Effector memory CD4-positive, alpha-beta T cell (primary cell): ENCODE measurements at places on chromosomes 12 and 14.

DNA sequence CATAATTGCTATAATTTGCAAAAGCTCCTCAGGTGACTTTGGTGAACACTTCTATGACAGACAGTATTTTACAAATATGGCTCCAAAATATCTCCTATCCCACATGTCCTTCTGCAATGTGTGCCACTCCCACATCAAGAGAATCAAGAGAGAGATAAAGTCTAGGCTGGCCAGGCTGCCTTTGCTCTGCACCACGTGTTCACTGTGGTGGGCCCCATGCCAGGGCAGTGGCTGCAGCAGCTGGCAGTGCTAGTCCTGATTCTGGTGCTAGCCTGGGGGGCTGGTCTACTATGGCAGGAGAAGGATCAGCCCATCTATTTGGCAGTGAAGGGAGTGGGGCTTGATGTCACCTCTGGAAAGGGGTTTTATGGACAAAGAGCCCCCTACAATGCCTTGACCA lies 86.3 kb downstream of the DRAM1 start:
- no peaks in the 10 kb centered on the region for H3K27me3 ChIP-seq
- no peak overlapping the region for H3K27ac ChIP-seq
- DNase-seq = no peak
- H3K36me3 ChIP-seq = no peaks in the 10 kb centered on the region
- no peak overlapping the region for H3K4me3 ChIP-seq

- no peaks in the 10 kb centered on the region for H3K27me3 ChIP-seq
- no peaks in the 10 kb centered on the region for H3K4me1 ChIP-seq
- peaks cover 34% of the 10 kb centered on the region for H3K36me3 ChIP-seq
- H3K4me3 ChIP-seq = peak overlapping the region; percentile 17
- H3K27ac ChIP-seq = no peak overlapping the region
These were observed 18.6 kb upstream of the TDRD9 start for GRCh38 chr14:103909531-103910261.

GRCh38 chr14:77584809-77585208 lies 31.6 kb downstream of the SPTLC2 start:
- peaks cover 3% of the 10 kb centered on the region for H3K36me3 ChIP-seq
- DNase-seq = no peak
- no peak overlapping the region for H3K27ac ChIP-seq
- no peaks in the 10 kb centered on the region for H3K27me3 ChIP-seq
- peaks cover 11% of the 10 kb centered on the region for H3K4me1 ChIP-seq

GRCh38 chr12:12818701-12819100 lies 5.6 kb downstream of the DDX47 start:
- no peaks in the 10 kb centered on the region for H3K27me3 ChIP-seq
- no peak overlapping the region for H3K4me3 ChIP-seq
- DNase-seq = no peak

- no peaks in the 10 kb centered on the region for H3K4me1 ChIP-seq
- H3K36me3 ChIP-seq = no peaks in the 10 kb centered on the region
- H3K27ac ChIP-seq = no peak overlapping the region
- H3K27me3 ChIP-seq = no peaks in the 10 kb centered on the region
- no peak for DNase-seq
- H3K4me3 ChIP-seq = no peak overlapping the region
These were observed 56.8 kb upstream of the FAM181A start for GRCh38 chr14:93870377-93870776.

GRCh38 chr14:91332171-91332985 lies 85.2 kb downstream of the CCDC88C start:
- no peaks in the 10 kb centered on the region for H3K27me3 ChIP-seq
- DNase-seq = no peak
- H3K4me1 ChIP-seq = peaks cover 26% of the 10 kb centered on the region
- H3K27ac ChIP-seq = peak overlapping the region; percentile 61

DNA sequence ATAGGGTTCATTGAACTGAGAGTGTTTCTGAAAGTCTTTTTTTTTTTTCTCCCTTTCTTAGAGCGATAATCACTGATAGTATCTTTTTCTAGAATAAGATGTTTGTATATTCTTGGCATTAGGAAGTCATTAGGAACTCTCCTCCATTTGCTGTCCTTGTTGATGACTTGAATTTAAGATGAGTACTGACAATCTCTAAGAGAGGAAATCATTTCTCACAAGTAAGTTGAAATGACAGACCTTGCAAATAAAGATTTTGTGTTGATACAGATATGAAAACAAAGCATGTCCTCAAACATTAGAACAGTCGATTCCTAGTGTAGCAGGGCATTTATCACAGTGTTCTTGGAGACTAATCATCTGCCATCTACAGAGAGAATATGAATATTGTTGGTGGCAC lies 458.4 kb upstream of the SYT1 start:
- no peak overlapping the region for H3K4me3 ChIP-seq
- no peaks in the 10 kb centered on the region for H3K36me3 ChIP-seq
- no peak for DNase-seq
- no peaks in the 10 kb centered on the region for H3K4me1 ChIP-seq

DNA sequence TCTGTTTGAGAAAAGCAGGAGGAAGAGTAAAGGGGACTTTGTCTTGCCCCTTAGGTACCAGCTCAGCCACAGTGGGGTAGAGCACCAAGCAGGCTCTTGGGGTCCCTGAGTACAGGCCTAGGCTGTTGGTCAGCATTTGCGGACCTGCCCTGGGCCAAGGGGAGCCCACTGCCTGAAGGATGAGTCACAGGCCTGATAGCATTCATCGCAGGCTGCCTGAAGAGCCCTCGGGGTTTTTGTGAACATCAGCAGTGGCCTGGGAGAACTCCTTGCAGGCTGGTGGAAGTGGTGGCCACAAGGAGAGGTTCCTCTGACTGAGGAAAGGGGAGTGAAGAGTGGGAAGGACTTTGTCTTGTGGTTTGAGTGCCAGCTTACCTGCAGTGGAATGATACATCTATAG lies 25.0 kb upstream of the P2RX7 start:
- no peaks in the 10 kb centered on the region for H3K27me3 ChIP-seq
- no peak overlapping the region for H3K27ac ChIP-seq
- no peak overlapping the region for H3K4me3 ChIP-seq
- H3K4me1 ChIP-seq = no peaks in the 10 kb centered on the region
- no peaks in the 10 kb centered on the region for H3K36me3 ChIP-seq

DNA sequence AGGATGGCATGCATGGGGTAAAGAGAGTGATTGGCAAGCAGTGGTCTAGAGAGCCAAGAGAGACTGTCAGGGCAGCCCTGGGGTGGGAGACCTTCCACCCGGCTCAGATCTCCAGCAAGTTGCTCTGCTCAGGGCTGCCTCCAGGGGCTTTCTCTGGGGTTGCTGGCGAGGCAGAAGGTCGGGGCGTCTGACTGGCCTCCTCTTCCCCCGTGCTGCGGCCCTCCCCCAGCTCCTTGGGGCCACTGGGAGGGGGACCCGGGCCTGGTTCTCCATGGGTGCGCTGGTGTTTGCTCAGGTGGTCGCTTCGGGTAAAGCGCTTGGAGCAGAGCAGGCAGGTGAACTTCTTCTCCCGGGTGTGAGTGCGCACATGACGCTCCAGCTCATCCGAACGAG lies 6.6 kb upstream of the AAAS start:
- no peak for DNase-seq
- H3K36me3 ChIP-seq = no peaks in the 10 kb centered on the region
- no peak overlapping the region for H3K4me3 ChIP-seq
- H3K27me3 ChIP-seq = no peaks in the 10 kb centered on the region
- no peak overlapping the region for H3K27ac ChIP-seq

DNA sequence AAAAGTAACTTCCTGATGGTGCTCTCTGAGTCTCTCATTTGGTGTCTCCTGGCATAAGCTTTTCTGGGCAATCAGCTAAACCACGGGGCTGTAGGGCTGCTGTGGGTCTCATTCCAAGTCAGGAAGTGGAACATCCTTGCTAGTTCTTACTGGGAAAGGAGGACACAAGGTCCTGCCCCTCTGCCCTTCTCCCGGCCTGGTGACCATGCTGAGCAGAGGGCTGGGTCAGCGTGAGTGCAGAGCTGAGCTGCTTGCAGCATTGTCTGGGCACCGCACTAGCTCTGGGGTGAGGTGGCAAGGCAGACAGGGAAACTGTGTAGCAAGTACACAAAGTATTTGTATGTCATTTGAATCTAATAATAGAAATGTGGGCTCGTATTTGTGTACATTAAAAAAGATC lies 45.0 kb upstream of the ASPG start:
- H3K36me3 ChIP-seq = no peaks in the 10 kb centered on the region
- DNase-seq = no peak
- H3K27me3 ChIP-seq = no peaks in the 10 kb centered on the region
- H3K27ac ChIP-seq = no peak overlapping the region
- no peak overlapping the region for H3K4me3 ChIP-seq

DNA sequence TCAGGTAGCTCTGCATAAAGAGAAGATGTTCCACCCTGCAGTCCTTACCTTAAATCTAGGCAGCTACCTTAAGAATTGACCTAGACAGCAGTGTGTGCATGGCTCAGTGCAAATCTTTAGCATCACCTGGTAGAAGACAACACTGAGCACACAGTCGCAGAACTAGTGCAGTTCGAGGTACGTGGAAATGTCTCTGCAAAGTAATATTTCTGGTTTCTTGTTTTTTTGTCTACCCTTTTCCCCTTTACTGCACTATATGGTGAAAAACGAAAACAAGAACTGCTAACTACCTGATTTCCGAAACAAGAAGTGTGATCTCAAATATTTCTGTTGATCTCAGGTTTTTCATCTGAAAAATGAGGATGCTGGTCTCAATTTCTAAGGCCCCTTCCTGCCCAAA lies 82.5 kb downstream of the ETV6 start:
- H3K27me3 ChIP-seq = no peaks in the 10 kb centered on the region
- H3K4me1 ChIP-seq = peaks cover 41% of the 10 kb centered on the region
- no peaks in the 10 kb centered on the region for H3K36me3 ChIP-seq
- H3K27ac ChIP-seq = peak overlapping the region; percentile 63

DNA sequence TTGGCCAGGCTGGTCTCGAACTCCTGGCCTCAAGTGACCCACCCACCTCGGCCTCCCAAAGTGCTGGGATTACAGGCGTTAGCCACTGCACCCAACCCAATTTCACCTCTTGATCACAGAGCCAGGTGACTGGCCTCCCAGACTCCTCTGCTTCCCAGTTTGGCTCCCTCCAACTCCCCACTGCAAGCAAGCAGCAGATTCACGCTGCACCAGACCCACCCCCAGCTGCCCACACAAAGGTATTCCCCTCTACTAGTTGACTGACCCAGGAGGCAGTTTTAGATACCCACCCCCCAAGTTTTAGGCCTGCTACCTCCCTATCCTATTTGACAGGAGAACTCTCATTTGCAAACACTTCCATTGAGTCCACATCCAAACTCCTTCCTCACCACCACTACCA lies 5.2 kb downstream of the RARG start:
- H3K36me3 ChIP-seq = peaks cover 3% of the 10 kb centered on the region
- H3K27ac ChIP-seq = no peak overlapping the region
- DNase-seq = no peak
- no peaks in the 10 kb centered on the region for H3K27me3 ChIP-seq
- H3K4me1 ChIP-seq = peaks cover 64% of the 10 kb centered on the region

- no peaks in the 10 kb centered on the region for H3K36me3 ChIP-seq
- no peak overlapping the region for H3K4me3 ChIP-seq
- DNase-seq = no peak
These were observed 31.9 kb upstream of the ATP2A2 start for GRCh38 chr12:110249105-110249504.

DNA sequence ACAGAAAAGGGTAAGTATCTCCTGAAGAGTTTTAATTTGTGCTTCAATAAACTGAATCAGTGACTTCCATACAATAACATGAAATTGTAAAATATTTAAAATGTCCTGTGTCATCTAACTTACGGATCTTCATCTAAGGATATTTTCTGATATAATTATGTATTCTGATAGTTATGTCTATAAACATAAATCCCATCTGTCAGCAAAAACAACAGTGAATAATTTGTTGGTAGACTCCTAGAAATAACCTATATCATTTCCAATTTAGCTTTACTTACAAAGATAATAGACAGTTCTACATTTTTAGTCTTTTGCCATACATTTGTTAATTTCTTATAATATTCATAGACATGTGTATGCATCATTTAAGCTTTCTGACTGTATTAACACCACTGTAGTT lies 293.9 kb downstream of the CCDC91 start:
- H3K4me1 ChIP-seq = no peaks in the 10 kb centered on the region
- no peak overlapping the region for H3K27ac ChIP-seq
- H3K27me3 ChIP-seq = no peaks in the 10 kb centered on the region
- H3K4me3 ChIP-seq = no peak overlapping the region
- no peaks in the 10 kb centered on the region for H3K36me3 ChIP-seq

DNA sequence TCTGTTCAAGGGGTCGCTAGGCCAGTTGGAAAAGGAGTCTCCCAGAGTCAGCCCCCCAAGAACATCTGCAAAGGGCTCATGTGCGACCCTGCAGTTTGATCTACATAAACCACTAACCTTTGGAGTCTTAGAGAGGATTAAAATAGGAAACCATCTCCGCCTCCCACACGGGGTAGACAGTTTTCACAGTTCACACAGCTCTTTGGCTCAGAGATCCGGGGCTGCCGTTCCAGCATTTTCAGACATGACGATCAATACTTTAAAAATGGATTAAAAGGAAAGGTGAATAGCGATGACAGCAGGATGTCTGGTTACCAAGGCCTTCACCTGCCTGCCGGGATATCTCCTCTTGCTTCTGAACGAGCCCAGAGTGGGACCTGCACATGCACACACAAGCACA lies 59.8 kb upstream of the BCL11B start:
- H3K27ac ChIP-seq = no peak overlapping the region
- no peaks in the 10 kb centered on the region for H3K36me3 ChIP-seq
- no peak for DNase-seq
- H3K4me1 ChIP-seq = no peaks in the 10 kb centered on the region
- no peaks in the 10 kb centered on the region for H3K27me3 ChIP-seq

DNA sequence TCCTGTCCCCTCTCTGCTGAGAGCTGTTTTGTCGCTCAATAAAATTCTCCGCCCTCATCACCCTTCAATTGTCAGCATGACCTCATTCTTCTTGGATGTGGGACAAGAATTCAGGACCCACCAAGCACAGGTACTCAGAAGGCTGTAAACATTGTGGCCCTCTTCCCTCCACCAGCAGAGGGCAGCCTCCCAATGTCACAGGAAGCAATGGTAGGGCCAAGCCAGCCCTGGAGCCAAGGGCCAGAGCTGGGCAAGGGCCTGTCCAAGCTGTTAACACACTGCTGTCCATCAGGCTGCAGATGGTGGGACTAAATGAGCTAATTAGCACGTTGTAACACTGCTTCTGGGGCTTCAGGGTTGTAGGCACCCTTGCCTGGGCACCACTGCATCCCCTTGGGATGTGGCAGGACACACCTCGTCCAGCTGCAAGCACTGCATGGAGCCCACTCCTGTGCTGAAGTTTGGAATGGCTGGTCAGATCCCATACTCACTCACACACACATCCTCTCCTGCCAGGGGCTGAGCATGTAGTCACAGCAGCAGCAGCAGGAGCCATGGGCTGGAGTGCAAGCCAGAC lies 62.7 kb upstream of the HECTD1 start:
- no peaks in the 10 kb centered on the region for H3K27me3 ChIP-seq
- no peaks in the 10 kb centered on the region for H3K36me3 ChIP-seq
- DNase-seq = no peak
- no peak overlapping the region for H3K27ac ChIP-seq

GRCh38 chr12:131918311-131919050 lies 10.6 kb upstream of the PUS1 start:
- no peaks in the 10 kb centered on the region for H3K27me3 ChIP-seq
- H3K36me3 ChIP-seq = peaks cover 31% of the 10 kb centered on the region
- DNase-seq = no peak
- H3K4me1 ChIP-seq = no peaks in the 10 kb centered on the region

GRCh38 chr12:16914853-16915252 lies 308.9 kb upstream of the LMO3 start:
- no peak for DNase-seq
- H3K27ac ChIP-seq = no peak overlapping the region
- no peaks in the 10 kb centered on the region for H3K27me3 ChIP-seq
- H3K4me3 ChIP-seq = no peak overlapping the region

- H3K27me3 ChIP-seq = no peaks in the 10 kb centered on the region
- no peaks in the 10 kb centered on the region for H3K36me3 ChIP-seq
- no peak for DNase-seq
- no peaks in the 10 kb centered on the region for H3K4me1 ChIP-seq
- H3K27ac ChIP-seq = no peak overlapping the region
These were observed 62.7 kb upstream of the OR10AD1 start for GRCh38 chr12:48265777-48266176.
